ENCODE measurements at places on chromosomes 6 and 20.
A peak's percentile ranks its signal among the peaks of the same experiment; 100 is the strongest.

- H3K4me3 ChIP-seq: no peak overlapping the region
- H3K36me3 ChIP-seq: no peaks in the 10 kb centered on the region
- no peak overlapping the region for H3K27ac ChIP-seq
Measured at GRCh38 chr6:28607990-28608389, 82.3 kb downstream of the GPX5 start.

GRCh38 chr6:105488516-105489215 lies 85.8 kb upstream of the PREP start:
- peaks cover 9% of the 10 kb centered on the region for H3K36me3 ChIP-seq
- H3K4me3 ChIP-seq: no peak overlapping the region

DNA sequence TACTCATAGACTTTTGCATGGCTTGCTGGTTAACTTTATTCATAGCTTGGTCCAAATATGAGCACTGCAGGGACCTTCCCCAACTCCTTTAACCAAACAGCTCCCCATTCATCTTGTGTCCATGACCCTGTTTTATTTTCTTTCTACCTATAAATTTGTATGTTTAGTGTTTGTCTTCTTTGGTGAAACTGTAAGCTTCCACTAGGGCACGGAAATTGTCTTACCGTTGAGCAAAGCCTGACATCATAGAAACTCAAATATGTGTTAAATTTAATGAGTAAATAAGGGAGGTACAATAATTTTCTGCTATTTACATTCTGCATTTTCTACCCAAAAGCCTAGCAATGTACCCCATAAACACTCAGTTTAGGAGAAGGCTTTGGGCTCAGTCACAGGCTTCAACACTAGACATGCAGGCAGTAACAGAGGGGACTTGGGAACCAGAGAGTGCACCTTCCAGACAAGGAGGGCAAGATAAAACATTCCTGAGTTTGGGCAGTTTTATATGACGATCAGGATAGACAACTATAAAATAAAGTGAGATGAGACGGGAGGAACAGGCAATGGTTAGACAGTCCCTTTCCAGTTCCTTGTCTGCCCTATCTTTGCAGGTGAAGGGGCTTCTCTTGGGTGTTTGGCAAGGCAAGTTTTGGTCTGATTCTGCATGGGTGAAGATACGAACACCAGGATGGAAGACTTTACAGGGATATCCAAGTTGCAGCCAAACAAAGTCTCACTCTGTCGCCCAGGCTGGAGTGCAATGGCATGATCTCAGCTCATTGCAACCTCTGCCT lies 46.2 kb upstream of the ZNF217 start:
- no peak overlapping the region for H3K27ac ChIP-seq
- no peaks in the 10 kb centered on the region for H3K27me3 ChIP-seq
- no peak overlapping the region for H3K4me3 ChIP-seq
- H3K36me3 ChIP-seq: peaks cover 9% of the 10 kb centered on the region

- no peaks in the 10 kb centered on the region for H3K36me3 ChIP-seq
- no peak for DNase-seq
- H3K27ac ChIP-seq: no peak overlapping the region
- no peaks in the 10 kb centered on the region for H3K4me1 ChIP-seq
- H3K27me3 ChIP-seq: peaks cover 22% of the 10 kb centered on the region
- H3K4me3 ChIP-seq: no peak overlapping the region
Measured at GRCh38 chr6:6409397-6410030, 89.1 kb upstream of the F13A1 start.

GRCh38 chr6:119343573-119344146 lies 5.9 kb downstream of the MAN1A1 start:
- no peak for DNase-seq
- peaks cover 51% of the 10 kb centered on the region for H3K4me1 ChIP-seq
- peaks cover 18% of the 10 kb centered on the region for H3K36me3 ChIP-seq
- H3K27me3 ChIP-seq: no peaks in the 10 kb centered on the region
- H3K27ac ChIP-seq: peak overlapping the region; percentile 95

DNA sequence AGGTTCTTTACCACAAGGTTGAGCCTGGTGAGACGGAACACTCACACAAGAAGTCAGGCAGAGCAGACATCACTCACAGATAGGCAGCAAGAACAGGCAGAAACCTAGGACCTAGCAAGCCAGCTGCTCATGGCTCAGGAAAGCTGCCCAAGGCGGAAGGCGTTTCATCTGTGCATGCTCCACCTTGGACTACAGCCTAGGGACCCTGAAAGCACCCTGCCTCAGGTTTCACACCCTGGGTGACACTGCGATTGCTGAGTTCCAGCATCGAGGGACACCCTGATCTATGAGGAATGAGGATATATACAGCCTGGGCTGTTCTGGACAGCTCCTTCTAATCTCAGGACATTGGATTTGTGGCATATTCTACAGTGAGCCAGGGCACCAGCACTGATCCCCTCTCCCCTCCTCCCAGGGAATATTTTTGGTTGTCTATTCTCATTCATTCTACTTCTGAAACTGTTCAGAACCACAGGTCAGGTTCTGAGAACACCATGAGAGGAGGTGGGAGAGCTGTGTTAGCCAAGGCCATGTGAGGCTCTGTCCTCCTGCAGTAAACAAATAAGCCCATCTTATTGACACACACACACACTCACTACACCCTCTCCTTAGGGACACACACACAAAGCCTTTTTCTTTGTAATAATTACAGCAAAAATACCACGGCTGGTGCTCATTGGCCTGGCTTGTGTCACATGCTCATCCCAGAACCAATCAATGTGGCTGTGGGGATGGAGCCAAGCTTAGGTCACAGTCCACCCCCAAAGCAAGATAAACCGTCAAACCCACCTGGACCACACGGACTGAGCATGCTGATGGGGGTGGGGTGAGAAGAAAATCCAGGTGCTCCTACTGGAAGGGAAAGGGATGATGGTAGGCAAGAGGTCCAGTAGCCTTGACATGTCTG lies 26.3 kb upstream of the PMEPA1 start:
- H3K27me3 ChIP-seq: peaks cover 65% of the 10 kb centered on the region
- no peaks in the 10 kb centered on the region for H3K4me1 ChIP-seq
- H3K36me3 ChIP-seq: peaks cover 8% of the 10 kb centered on the region
- no peak for DNase-seq
- no peak overlapping the region for H3K27ac ChIP-seq

- H3K27ac ChIP-seq: no peak overlapping the region
- no peak for DNase-seq
- no peaks in the 10 kb centered on the region for H3K27me3 ChIP-seq
- H3K4me3 ChIP-seq: no peak overlapping the region
Measured at GRCh38 chr20:54573838-54574237, 98.4 kb downstream of the DOK5 start.

- no peaks in the 10 kb centered on the region for H3K4me1 ChIP-seq
- no peak overlapping the region for H3K27ac ChIP-seq
- DNase-seq: no peak
- H3K27me3 ChIP-seq: no peaks in the 10 kb centered on the region
- H3K4me3 ChIP-seq: no peak overlapping the region
Measured at GRCh38 chr6:77092971-77093370, 370.3 kb downstream of the HTR1B start.

GRCh38 chr6:159716247-159717096 lies 10.8 kb upstream of the WTAP start:
- no peak overlapping the region for H3K27ac ChIP-seq
- no peak for DNase-seq
- no peak overlapping the region for H3K4me3 ChIP-seq

DNA sequence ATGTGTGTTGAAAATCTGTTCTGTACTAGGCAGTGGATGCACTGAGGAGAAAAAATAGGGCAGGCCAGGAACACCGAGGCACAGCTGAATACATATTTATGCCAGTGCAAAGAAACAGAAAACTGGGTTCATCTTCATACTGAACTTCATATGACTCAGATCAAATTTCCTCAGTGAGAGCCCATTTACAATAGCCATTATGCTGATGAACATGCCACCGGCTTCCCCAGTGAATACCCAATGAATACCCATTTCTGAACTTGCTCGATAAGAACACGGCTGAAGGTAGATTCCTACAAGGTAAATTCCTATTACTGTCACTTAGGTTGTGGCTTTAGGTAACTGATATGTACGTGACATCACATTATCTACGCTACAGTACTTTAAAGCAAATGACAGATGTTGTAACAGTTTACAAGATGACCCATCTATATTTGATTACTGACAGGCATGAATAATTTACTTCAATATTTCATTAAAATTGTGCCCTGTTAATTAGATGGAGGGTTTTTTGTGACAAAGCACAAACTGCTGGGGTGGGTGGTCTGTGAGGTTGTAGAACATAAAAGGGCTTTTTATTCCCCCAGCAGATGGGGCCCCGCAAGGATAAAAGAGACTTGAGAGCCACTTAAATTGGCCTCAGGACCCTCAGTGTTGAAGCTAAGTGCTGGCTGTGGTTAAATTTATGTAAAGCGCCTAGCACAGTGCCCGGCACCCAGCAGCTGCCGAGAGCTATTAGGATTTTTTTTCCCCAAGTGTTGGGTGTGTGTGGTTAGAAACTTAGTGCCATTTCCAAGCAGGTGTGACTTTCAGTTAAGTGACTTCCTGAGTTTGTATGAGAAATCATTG lies 264.5 kb downstream of the CD83 start:
- peaks cover 2% of the 10 kb centered on the region for H3K4me1 ChIP-seq
- H3K36me3 ChIP-seq: no peaks in the 10 kb centered on the region
- no peak overlapping the region for H3K4me3 ChIP-seq
- H3K27ac ChIP-seq: no peak overlapping the region
- peaks cover 25% of the 10 kb centered on the region for H3K27me3 ChIP-seq

- H3K4me3 ChIP-seq: no peak overlapping the region
- H3K4me1 ChIP-seq: peaks cover 14% of the 10 kb centered on the region
- no peak overlapping the region for H3K27ac ChIP-seq
Measured at GRCh38 chr6:100260584-100260983, 204.1 kb downstream of the SIM1 start.

DNA sequence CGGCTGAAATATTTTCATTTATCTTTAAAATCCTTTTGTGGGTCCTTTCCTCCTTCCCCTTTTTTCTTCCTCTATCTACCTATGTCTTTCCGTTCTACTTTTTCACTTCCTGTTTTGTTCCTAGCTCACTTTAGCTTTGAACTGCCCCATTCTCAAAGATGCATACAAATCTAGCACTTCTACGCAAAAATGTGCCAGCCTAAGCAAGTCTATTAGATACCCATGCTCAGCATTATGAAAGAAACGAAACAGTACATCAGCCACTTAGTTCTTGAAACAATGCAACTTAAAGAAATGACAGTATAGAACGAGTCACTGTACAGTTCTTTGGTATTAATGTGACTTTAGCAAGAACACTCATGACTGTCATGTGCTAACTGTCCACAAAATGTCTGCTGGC lies 47.3 kb upstream of the MARCKS start:
- no peak overlapping the region for H3K27ac ChIP-seq
- no peaks in the 10 kb centered on the region for H3K4me1 ChIP-seq
- H3K4me3 ChIP-seq: no peak overlapping the region
- H3K36me3 ChIP-seq: no peaks in the 10 kb centered on the region

DNA sequence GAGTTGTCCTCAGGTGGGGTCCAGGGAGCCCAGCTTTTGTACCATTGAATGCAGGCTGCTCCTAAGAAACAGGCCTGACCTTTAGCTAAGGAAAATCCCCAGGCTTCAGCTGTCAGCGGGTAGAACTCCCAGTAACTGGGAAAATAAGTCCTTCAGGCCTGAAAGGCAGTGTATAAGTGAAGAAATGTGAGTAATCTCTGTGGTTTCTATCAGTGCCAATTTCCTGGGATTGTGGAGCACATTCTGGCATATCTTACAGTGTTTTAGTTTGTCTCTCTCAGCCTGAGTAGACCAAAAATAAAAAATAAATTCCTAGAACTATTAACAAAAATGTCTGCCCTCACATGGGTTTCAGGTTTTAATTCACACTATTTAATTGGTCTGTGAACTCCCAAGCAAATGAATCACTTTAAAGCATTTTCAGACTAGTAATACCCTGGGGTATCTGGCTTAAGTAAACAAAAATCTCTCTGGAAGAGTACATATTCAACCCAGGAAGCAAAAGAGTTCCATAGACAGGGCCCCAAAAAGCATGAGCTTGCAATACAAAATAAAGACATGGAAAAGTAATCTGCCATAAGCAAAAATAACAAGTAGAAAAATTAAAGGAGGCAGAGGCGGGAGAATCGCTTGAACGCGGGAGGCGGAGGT lies 566.2 kb upstream of the NOX3 start:
- no peaks in the 10 kb centered on the region for H3K36me3 ChIP-seq
- no peak for DNase-seq
- H3K27ac ChIP-seq: no peak overlapping the region

- H3K4me1 ChIP-seq: no peaks in the 10 kb centered on the region
- no peak for DNase-seq
- H3K27ac ChIP-seq: no peak overlapping the region
- no peaks in the 10 kb centered on the region for H3K27me3 ChIP-seq
Measured at GRCh38 chr20:62201173-62202082, 18.6 kb downstream of the MTG2 start.

DNA sequence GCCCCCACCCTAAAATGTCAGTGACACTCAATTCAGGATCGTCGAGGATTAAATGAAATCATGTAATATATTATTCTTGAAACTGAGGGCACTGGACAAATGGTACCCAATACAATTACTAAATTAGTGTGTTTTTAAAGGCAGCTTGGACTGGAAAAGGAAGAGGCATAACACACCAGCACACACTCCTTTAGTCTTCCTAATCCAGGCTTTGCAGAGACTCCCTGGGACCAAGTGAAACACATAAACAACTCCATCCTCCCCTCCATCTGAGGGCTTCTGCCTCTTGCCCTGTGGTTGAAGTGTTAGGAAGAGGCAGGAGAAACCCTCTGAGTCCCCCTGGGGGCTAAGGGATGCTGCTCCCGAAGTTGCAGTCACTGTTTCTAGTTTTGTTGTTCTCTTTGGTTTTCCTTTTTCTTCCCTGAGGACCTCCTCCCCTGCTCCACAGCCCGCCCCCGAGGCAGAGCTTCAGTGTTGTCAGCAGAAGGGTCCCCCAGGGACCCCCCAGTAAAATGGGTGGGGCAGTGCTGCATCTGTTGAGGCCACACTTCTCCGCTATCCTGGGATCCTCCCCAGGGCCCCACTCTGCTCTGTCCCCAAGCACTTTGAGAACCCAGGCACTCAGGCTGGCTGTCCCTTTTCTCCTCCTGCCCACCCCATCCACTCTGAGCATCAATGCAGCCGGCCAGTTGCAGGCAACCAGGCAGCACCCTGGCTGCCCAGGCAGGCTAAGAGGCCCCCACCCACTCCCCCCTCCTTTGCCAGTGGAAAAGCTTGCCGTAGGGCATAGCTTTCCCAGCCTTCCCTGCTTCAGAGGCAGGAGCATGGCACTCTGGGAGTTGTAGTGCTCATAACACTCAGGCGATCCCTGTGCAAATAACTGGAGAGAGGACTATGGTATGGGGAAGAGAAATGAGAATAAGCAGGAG lies 5.9 kb downstream of the TMEM63B start:
- peak overlapping the region; percentile 79 for H3K27ac ChIP-seq
- DNase-seq: no peak
- H3K27me3 ChIP-seq: no peaks in the 10 kb centered on the region
- peaks cover 29% of the 10 kb centered on the region for H3K36me3 ChIP-seq
- peaks cover 15% of the 10 kb centered on the region for H3K4me1 ChIP-seq

- peaks cover 19% of the 10 kb centered on the region for H3K4me1 ChIP-seq
- peaks cover 13% of the 10 kb centered on the region for H3K36me3 ChIP-seq
- DNase-seq: no peak
- H3K4me3 ChIP-seq: peak overlapping the region; percentile 85
- H3K27me3 ChIP-seq: no peaks in the 10 kb centered on the region
- H3K27ac ChIP-seq: peak overlapping the region; percentile 84
Measured at GRCh38 chr6:44933108-44933507, 395.0 kb upstream of the RUNX2 start.

All from effector memory CD8-positive, alpha-beta T cell (primary cell).